ENCODE measurements at places on chromosomes 1 and 21.
A peak's percentile ranks its signal among the peaks of the same experiment; 100 is the strongest.

DNA sequence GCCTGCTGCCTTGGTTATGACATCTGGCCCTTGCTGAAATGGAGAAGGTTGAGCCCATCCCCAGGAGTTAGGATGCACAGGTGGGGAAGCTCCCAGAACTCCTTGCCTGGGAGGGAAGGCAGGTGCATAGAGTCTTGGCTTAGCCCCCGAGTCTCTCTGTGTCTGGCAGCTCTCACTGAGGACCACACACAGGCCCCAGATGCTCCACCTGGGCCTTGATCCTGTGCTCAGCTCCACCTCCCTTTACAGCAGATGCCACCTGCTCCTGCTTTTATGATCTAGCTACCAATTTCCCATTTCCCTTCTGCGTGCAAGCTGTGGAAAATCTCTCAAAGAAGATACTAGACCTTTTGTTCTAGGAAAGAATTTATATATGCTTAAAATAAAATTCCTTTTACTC lies 28.8 kb upstream of the KCNJ6 start:
- no peak for DNase-seq

- DNase-seq = peak; percentile 3
Observed at GRCh38 chr1:36924282-36924811, 110.0 kb downstream of the GRIK3 start.

- no peak for DNase-seq
Observed at GRCh38 chr1:87989346-87989745, 660.7 kb downstream of the LMO4 start.

DNA sequence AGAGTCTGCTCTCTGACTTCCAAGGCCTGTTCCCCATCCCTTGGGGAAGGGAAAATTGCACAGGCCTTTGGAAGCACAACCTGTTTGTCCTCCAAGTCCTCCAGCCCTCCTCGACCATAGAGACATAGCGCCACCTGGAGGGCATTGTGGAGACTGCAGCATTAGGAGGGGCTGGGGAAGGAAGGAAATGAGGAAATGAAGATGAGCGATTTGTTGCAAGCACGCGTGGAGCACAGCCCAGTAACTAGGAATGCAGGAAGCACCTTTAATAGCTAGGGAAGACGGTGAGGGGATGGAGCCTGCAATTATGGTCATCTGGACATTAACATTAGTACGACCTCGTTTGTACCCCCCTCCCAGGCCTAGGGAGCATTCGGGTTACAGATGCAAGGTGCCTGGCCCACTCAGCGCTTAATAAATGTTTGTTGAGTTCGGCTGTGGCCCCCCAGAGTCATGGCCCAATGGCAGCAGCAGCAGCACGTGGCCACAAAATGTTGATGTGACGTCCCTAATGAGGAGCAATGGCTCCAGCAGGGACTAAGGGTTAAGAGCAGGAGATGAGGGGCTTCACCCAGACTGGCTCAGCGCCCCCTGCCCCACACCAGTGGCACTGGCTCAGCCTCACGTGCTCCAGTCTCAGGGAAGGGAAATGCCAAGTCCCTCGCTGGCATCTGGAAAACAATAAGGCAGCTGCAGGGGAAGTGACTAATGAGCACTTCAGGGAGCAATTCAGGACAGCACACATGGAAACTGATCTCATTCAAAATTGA lies 8.0 kb upstream of the CAMK2N1 start:
- DNase-seq = peak; percentile 83

DNA sequence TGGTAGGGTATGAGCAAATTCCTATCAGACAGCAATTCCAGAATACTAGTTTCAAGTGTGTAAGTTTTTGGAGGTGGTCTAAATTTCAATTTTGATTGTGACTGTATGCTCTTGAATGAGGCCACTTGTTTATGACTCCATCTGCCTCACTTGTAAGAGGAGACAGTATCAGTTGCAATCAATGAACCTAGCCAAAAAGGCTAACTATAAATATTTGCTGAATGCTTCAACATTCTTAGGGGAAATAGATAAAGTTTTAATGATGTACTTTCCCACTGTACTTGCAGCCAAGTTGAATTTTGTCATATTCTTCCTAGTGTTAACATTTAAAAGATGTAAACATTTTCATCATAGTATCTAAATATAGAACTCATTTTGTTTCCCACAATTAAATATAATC lies 32.1 kb upstream of the RWDD3 start:
- DNase-seq = no peak

GRCh38 chr1:2981981-2982614 lies 39.2 kb upstream of the ACTRT2 start:
- DNase-seq = no peak

DNA sequence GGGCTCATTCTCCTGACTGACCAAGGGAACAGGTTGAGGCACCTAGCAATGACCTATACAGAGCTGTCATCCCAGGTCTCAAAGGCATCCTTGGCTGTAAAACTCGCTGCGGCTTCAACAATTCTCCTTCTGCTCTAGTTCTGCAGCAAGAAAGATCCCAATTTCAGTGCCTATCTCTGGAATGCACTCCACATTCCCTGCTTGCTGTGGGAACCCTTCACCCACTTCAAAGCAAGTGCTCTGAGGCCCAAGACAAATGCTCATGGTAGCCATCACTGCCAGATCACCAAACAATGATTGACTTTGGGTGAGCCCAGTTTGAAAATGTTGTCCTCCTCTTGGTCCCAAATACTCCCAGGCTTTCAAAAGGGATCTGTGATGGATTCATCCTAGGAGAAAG lies 37.7 kb upstream of the FMO3 start:
- no peak for DNase-seq

- DNase-seq = no peak
Observed at GRCh38 chr1:168050880-168051279, 85.8 kb downstream of the GPR161 start.

DNA sequence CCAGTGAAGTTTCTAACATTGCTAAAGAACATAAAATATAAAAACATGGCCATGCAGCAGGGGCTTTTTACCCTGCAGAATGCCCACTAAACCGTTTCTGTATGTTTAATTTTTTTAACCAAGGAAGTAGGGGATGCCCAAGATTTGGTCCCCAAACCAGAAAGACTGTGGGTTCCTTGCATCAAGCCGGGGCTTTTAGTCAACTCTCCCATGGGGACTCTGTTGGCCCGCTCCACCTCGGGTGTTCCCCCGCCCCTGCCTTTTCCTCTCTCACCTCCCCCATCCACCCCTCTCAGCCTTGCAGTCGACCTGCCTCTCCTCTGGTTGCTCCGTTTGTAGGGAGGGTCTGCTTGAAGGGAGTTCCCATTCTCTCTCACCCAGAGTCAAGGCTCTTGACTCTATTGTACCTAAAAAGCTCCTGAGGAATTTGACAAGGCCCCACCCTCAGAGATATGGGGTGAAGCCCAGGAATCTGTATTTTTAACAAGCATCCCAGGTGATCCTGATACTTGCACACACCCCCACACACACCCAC lies 117.5 kb downstream of the TOMM20 start:
- DNase-seq = peak; percentile 79

GRCh38 chr1:60277269-60277668 lies 203.7 kb upstream of the C1orf87 start:
- no peak for DNase-seq

GRCh38 chr1:55195521-55196233 lies 19.5 kb downstream of the USP24 start:
- no peak for DNase-seq

GRCh38 chr1:241081473-241081872 lies 275.5 kb downstream of the RGS7 start:
- no peak for DNase-seq

- DNase-seq = peak; percentile 7
Observed at GRCh38 chr1:4172644-4173599, 272.9 kb upstream of the C1orf174 start.

DNA sequence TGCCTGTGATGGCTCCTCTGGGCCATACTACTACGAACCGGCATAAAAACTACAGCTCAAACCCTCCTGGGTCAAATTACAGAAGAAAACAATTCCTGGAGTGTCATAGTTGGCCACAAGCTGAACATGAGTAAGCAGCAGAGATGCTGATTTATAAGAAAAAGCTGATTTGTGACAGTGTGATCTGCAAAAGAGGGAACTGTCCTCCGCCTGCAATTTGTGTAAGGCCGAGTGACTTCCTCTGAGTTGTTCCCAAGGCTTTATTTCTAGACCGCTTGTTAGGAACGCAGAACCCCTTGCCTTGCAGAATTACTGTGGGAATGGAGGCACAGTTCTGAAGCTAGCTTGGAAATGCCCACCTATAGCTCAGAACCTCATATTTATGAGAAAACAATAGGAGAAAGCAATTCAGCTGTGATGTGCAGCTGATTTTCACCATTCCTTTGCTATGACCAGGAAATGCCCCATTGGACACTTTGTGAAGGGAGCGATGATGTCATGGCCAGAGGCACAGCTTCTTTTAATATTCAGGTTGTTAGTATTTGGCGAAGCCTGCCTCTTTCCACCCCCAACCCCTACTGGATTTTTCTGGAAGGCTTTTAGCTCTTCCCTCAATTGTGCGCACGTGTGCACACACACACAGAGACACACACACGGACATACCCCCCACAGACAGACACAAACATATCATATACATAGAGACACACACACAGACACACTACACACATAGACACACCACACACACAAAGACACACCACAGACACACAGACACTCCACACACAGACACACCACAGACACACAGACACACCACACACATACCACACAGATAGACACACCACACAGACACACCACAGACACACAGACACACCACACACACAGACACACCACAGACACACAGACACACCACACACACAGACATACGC lies 47.6 kb downstream of the IER5 start:
- DNase-seq = no peak

- DNase-seq = no peak
Observed at GRCh38 chr1:35005711-35006110, 20.6 kb upstream of the TMEM35B start.

All from CD4-positive, alpha-beta T cell treated with Interleukin-17A for 1 hour (primary cell).